ENCODE measurements at places on chromosomes 3 and 15.

- DNase-seq: no peak
These were observed 180.5 kb upstream of the RASGRP1 start for GRCh38 chr15:38745126-38745525.

GRCh38 chr3:169847896-169848295 lies 21.8 kb downstream of the LRRC31 start:
- peak; percentile 16 for DNase-seq

DNA sequence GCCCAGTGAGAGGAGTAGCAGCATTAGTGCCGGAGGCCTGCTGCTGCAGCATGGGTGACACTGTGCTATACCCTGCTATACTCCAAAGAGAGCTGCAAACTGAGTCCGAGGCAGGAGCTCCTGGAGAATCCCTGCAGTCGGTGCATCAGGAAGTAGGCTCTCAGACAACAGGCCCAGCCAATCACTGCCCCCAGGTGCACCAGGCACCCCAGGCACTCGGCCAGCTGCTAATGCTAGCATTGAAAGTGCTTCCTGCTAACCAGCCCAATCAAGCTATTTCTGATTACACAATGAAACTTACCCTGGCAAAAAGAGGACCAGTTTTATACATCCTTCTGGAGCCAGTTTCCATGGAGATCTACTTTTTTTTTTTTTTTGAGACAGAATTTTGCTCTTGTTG lies 45.6 kb upstream of the IREB2 start:
- DNase-seq: no peak

GRCh38 chr15:41462084-41462795 lies 31.4 kb upstream of the ITPKA start:
- no peak for DNase-seq

DNA sequence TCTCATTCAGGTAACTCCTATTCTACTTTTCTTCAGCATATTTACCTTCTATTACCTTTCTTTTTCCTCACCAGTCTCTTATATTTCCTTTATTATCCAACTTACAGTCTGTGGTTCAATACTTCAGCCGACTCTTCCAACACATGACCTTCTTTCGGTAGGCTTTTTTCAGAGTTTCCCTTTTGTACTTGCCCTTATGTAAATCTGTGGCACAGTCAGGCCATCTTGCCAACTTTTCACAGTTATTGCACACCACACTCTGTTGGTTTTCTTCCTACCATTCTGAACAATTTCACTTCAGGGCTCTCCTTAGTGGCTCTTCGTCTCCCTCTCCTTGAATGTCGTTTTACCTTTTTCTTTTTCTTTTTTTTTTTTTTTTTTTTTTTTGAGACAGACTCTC lies 427.8 kb downstream of the LPP start:
- no peak for DNase-seq

- no peak for DNase-seq
These were observed 265.5 kb downstream of the NR2F2 start for GRCh38 chr15:96595951-96596350.

DNA sequence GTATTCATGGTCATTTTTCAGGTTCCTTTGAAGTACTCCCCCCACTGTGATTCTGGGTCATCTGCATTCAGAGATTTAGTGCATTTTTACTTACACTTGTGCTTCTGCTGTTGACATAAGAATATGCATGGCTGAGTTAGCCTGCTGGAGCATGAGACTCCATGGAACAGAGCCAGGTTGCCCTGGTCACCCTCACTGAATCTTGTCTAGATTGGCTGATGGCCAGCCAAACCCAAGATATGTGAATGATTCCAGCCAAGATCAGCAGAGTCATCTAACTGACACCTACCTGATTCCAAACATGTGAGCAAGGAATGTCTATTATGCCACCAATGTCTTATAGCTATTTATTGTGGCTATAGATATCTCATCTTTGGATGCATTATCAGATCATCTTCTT lies 25.1 kb downstream of the DTWD1 start:
- DNase-seq: peak; percentile 81

DNA sequence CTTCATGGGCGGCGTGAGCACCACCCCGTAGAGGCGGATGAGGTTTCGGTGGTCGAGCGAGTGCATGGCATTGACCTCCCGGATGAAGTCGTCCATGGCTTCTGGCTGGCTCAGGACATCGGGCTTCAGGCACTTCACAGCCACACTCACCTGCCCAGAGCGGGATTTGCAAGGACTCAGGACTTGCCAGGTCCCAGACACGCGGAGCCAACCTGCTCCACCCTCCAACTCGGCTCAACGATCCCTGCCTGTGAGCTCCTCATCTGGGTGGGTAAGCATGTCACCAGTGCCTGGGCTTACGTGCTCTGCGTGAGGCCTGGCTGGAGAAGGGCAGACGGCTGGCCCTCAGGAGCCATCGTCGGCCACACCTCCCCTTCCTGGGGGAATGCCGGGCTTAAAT lies 25.2 kb downstream of the TNK2 start:
- no peak for DNase-seq

DNA sequence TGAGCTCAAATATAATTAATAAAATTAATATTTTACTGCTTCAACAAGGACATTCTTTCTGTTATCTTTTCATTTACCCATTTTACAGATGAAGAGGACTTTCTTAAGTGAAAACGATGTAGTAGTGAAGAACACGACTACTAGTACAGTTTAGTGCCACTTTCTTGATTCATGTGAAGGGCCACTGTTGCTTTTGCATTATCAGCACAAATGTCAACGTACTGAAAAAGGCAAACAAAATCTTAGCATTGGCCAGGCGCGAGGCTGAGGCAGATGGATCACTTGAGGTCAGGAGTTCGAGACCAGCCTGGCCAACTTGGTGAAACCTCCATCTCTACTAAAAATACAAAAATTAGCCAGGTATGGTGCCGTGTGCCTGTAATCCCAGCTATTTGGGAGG lies 9.5 kb downstream of the PPP1R14D start:
- DNase-seq: no peak

DNA sequence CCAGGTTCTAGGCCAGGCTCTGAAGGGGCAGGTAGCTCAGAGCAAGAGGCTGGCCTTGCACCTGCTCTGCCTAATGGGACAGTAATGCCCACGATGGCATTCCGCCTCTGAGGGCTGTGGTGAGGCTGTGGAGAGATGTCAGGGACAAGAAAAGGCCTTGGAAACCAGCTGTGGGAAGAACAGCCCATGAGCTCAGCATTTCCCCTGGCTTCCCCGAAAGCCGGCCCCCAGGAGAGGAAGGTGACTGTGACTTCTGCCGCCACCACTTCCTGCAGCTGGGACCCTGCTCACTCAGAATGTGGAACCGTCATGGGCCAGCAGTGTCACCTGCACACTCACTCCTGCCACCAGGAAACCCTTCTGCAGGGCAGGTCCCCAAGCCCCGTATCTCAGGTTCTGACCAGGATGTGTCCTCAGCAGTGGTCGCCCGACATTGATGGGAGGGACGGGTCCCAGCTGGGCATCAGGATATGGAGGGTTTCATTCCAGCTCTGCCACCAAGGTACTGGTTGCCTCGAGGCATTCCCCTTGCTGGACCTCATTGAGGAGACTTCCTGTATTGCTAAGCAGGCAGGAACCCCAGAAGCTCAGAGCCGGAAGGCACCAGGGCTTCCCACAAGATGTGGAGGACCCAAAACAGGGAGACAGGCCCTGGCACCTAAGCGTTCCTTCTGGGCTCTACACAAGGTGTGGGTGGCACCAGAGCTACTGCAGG lies 30.7 kb downstream of the SEMA7A start:
- DNase-seq: no peak

DNA sequence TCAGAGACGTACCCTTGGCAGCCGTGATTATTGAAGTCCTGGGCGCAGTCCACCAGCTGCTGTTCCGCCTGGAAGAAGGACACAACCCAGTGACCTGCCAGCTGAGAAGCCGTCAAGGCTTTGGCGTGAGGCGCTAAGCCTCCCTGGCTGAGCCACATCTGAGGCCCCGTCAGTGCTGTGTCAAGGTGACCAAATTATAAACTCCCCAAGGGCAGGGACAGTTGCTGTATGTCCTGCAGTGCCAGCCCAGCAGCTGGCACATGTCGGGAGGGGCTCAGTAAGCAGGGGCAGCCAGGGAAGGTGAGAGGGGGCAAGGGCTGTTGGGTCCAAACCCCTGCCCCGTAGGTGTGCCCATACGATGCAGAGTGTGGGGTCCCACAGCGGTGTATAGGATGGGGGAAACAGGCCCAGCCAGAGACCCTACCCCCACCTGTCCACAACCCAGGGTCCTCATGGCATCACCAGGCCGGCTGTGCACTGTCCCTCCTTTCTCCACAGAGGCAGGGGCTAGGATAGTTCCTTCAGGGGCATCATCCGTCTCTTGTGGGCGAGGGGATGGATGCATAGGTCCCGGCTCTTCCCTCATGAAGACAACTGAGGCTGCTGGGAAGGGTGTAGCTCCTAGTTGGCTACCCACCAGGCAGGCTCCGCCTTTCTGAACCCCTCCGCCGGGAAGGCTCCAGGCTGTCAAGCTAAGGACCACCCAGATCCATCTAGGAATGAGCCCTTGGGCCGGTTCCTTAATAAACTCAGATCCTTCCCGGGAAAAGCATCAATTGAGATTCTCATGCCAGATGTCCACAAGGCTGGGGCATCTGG lies 13.2 kb downstream of the CTSH start:
- DNase-seq: no peak

GRCh38 chr15:30905821-30906220 lies 2.1 kb downstream of the FAN1 start:
- no peak for DNase-seq

GRCh38 chr15:55685286-55685685 lies 57.7 kb downstream of the PRTG start:
- DNase-seq: peak; percentile 7

GRCh38 chr3:109900783-109901182 lies 563.4 kb upstream of the DPPA4 start:
- DNase-seq: peak; percentile 16

GRCh38 chr3:197793247-197793646 lies 2.2 kb downstream of the LRCH3 start:
- DNase-seq: peak; percentile 73

GRCh38 chr3:34582055-34582454 lies 783.6 kb downstream of the PDCD6IP start:
- no peak for DNase-seq

DNA sequence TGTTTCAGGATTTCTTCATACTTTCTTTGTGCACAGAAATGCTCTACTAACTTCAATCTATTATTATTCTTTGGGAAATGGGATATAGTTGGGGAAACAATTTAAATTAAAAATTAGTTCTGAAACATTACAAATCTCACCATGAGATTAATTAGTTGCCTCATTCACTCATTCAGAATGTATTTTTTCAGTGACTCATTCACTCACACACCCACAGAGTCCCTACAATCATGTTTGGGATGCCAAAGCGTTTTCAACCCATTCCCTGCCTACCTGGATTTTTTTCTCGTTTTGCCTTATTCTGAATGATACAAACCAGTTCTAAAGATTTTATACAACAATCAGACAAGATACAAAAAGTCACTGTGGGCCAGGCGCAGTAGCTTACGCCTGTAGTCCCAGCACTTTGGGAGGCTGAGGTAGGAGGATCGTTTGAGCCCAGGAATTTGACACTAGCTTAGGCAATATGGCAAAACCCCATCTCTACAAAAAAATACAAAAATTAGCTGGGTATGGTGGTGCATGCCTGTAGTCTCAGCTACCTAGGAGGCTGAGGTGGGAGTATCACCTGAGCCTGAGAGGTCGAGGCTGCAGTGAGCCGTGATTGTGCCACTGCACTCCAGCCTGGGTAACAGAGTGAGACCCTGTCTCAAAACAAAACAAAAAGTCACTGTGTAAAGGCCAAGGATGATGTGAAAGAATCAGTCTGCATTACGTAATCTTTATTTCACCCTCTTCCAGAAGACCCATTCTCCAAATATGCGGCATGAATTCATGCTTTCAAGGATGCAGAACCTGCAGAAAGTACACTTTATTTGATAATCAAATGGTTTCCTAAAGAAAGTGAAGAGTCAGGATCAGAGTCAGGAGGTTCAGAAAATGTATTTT lies 34.8 kb upstream of the ARHGEF3 start:
- DNase-seq: peak; percentile 60

DNA sequence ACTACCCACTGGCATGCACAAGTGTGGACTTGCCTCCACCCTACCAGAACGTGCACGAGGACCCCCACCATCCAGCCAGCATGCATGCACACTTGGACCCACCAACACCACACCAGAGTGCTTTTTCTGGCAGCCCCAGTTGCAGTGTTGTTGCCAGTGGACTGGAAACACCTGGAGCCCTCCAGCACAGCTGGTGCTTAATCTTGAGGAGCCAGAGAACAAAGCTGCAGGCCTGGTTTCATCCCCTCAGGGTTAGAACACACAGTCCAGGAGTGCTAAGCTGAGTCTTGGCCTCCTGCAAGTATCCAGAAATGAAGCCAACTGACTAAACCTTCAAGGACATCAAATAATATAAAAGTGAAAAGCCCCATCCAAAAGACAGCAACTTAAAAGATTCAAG lies 888.0 kb downstream of the NTRK3 start:
- DNase-seq: peak; percentile 65

DNA sequence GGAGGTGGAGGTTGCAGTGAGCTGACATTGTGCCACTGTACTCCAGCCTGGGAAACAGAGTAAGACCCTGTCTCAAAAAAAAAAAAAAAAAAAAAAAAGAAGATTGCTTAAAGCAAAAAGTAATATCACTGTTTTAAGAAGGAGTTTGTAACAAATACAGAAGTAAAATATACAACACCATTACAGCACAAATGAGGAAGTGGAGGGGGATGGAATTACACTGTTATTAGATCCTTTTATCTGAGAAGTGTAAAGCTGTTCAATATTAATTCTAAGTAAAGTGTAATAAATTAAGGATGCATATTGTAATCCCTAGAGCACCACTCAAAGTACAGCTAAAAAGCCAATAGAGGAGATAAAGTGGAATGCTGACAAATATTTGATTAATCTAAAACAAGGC lies 47.0 kb upstream of the SNRPA1 start:
- DNase-seq: no peak

DNA sequence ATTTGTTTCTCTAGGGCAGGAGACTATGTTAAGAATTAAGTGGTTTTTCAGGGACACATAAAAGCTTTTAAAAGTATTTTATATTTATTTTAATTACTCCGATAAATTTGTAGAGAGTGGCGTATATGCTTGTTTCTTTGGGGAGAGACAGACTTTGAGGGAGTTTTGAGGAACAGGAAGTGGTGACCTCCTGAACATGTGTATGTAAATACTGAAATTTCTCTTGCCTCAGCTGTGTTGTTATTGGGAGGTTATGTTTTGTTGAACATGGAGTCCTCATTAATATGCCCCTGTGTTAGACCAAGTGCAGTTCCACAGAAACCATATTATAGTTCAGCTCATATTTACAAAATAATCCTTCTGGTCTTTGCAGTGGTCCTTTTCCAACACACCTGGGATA lies 41.8 kb upstream of the UTS2B start:
- DNase-seq: no peak

- no peak for DNase-seq
These were observed 85.9 kb upstream of the IL12A start for GRCh38 chr3:159902546-159903314.

- peak; percentile 93 for DNase-seq
These were observed 14.1 kb downstream of the ACKR2 start for GRCh38 chr3:42823351-42823750.

- DNase-seq: no peak
These were observed 43.4 kb downstream of the APBA2 start for GRCh38 chr15:28929200-28929599.

- DNase-seq: no peak
These were observed 243.7 kb downstream of the TLE3 start for GRCh38 chr15:69854001-69854400.

GRCh38 chr15:89662893-89663626 lies 7.8 kb upstream of the KIF7 start:
- peak; percentile 76 for DNase-seq
